Amniotic stem cell (primary cell): ENCODE measurements at places on chromosomes 13 and 19.

DNA sequence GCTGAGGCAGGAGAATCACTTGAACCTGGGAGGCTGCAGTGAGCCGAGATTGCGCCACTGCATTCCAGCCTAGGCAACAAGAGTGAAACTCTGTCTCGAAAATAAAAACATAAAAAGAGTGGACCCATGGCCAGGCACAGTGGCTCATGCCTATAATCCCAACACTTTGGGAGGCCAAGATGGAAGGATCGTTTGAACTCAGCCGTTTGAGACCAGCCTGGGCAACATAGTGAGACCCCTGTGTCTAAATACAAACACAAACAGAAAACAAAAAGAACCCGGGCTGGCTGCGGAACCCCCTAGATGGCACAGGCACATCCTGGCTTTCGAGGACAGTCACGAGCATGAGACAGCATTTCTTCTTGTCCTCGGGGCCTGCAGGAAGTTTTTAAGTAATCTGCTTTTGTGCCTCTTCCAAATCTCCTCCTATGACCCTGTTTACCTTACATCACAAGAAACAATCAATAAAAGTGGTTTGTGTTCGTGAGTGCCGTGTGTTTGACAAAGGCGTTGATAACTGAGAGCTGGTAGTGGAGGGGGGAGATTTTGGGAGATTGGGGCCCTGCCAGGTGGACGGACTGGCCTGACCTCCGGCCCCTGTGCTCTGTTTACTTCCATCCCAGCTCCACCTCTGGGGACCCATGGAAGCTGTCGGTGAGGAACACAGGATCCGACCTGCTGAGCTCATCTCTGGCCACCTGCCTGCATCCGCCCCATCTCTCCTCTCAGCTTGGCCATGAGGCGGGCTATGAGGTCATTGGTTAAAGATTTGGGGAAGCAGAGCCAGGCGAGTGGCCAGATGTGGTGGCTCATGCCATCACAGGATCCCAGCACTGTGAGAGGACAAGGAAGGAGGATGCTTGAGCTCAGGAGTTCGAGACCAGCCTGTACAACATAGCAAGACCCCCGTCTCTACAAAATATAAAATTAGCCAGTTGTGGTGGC is 5.9 kb upstream of the GDF15 start:
- DNase-seq = no peak

- DNase-seq = no peak
Measured at GRCh38 chr19:4103080-4103433, 20.9 kb downstream of the MAP2K2 start.

- DNase-seq = no peak
Measured at GRCh38 chr13:32107474-32107873, 75.9 kb downstream of the FRY start.

- no peak for DNase-seq
Measured at GRCh38 chr13:74346960-74347359, 212.8 kb upstream of the KLF12 start.

DNA sequence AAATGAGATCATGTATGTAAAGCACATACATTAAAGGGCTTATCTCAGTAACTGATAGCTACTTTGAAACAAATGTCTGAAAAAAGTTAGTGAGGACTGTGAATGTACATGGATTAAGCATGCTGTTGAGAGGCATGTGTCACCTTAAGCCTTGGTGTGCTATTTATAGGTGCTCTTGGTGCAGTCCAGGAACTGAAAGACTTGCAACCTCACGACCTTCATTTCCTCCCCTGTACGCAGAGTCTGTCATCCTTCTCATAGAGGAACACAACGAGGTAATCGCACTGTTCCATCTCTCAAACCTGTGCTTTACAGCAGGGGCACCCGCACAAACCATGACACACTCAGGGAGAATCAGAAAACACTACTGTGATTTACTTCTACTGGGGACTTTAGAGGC is 65.6 kb downstream of the UFM1 start:
- DNase-seq = no peak

GRCh38 chr13:53150568-53150967 is 122.0 kb downstream of the OLFM4 start:
- no peak for DNase-seq

GRCh38 chr13:103883698-103884097 is 817.5 kb upstream of the SLC10A2 start:
- no peak for DNase-seq

DNA sequence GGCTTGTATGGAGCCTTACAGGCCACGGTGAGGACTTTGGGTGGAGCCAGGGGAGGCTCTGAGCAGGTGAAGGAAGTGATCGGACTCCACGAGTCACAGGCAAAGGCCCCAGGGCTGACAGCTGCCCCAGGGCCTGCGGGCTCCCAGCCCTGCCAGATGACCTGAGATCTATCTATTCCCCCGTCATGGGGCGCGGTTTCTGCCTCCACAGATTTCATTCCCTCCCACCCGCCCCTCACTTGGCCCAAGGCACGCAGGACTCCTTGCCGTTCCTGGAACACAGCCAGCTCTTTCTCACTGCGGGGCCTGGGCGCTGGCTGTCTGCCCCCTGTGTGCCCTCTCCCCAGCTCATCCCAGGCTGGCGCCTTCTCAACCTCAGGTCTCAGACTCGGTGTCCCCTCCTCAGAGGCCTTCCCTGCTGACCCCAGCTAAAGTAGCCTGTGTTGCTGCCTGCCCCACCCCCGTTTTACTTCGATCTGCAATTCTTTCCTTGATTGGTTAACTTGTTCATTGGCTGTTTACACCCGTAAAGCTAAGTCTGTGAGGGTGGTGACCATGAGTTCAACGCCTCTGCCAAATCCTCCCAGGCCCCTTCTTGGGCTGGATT is 13.9 kb upstream of the PAK4 start:
- no peak for DNase-seq

DNA sequence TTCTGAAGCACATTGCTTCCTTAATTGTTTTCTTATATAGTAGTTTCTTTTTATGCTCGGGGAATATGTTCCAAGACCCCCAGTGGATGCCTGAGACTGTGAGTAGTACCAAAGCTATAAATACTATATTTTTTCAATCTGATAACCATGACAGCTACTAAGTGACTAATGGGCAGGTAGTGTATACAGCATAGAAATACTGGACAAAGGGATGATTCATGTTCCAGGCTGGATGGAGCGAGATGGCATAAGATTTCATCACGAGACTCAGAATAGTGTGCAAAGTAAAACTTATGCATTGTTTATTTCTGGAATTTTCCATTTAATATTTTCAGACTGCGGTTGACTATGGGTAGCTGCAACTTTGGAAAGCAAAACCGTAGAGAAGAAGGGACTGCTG is 47.9 kb upstream of the OLFM4 start:
- DNase-seq = no peak
